Activated naive CD4-positive, alpha-beta T cell (primary cell): ENCODE measurements at places on chromosomes 5 and 9.

GRCh38 chr9:34746526-34746925, 36.6 kb upstream of the CCL21 start:
- DNase-seq: no peak

DNA sequence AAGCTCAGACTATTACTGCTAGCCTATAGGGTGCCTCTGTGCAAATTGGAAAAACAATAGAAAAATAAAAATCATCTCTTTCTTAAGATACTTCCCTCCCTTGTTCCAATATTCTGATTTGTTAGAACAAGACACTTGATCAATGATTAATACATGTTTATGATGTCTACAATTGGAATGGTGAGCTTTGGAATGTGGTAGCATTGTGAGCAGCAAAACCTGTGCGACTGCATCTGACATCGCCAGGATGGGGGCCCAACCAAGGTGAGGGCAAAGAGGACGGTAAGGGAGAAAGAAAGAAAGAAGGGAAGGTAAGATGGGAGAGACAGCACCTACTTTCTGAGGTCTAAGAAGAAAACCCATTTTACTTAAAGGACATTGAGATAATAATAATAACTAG, 183.0 kb upstream of the TRIM32 start:
- no peak for DNase-seq

GRCh38 chr5:135025730-135026644, 8.0 kb downstream of the PITX1 start:
- no peak for DNase-seq

GRCh38 chr5:152288499-152288898, 116.6 kb downstream of the NMUR2 start:
- no peak for DNase-seq

GRCh38 chr9:105834404-105834803, 140.1 kb downstream of the TMEM38B start:
- DNase-seq: no peak

GRCh38 chr5:42434047-42434724, 10.9 kb downstream of the GHR start:
- no peak for DNase-seq

DNA sequence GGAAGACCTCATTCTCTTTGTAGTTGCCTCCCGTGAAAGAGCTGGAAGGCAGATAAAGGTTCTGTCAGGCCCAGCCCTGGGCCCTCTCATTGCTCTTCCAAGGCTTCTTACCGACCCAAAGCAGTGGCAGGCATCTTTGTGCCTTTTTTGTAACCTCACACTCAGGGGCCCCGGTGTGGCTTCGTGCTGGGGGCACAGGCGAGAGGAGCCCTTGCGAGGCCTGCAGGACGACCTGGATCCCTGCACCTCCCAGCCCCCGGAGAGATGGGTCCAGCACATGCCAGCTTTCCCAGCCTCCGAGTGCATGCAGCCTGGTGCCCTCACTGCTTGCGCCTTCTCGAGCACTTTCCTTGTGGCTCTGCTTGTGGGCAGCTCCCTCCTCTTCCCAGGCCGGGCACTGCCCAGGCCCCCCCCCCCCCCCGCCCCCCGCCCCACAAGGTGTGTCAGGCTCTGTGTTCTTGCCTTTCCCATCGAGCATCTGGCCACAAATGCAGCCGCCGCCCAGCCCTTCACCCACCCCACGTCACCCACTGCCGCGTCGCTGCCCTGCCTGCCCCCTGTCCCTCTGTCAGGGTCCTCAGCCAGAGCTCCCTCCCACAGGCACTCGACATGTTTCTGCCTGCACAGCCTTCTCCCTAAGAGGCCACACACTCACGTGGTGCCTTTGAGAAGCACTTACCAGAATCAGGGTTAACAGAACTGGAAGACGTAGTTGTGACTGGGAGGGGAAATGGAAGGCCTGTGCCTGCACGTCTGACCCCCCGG, 63.7 kb upstream of the CACNA1B start:
- DNase-seq: no peak
